ENCODE measurements at places on chromosomes 13 and 19. TPM values are rescaled to one million over a fixed set of nuclear protein-coding genes. Genes with fewer than 3 reads are reported as not detected.

GRCh38 chr13:40102854-40103253 lies 447.4 kb downstream of the COG6 start:
- H3K27ac ChIP-seq: no peak overlapping the region
- H3K27me3 ChIP-seq: no peaks in the 10 kb centered on the region

GRCh38 chr13:48583859-48584311 lies 51.0 kb upstream of the RCBTB2 start:
- H3K27ac ChIP-seq: no peak overlapping the region
- H3K4me3 ChIP-seq: no peak overlapping the region
- no peaks in the 10 kb centered on the region for H3K4me1 ChIP-seq

DNA sequence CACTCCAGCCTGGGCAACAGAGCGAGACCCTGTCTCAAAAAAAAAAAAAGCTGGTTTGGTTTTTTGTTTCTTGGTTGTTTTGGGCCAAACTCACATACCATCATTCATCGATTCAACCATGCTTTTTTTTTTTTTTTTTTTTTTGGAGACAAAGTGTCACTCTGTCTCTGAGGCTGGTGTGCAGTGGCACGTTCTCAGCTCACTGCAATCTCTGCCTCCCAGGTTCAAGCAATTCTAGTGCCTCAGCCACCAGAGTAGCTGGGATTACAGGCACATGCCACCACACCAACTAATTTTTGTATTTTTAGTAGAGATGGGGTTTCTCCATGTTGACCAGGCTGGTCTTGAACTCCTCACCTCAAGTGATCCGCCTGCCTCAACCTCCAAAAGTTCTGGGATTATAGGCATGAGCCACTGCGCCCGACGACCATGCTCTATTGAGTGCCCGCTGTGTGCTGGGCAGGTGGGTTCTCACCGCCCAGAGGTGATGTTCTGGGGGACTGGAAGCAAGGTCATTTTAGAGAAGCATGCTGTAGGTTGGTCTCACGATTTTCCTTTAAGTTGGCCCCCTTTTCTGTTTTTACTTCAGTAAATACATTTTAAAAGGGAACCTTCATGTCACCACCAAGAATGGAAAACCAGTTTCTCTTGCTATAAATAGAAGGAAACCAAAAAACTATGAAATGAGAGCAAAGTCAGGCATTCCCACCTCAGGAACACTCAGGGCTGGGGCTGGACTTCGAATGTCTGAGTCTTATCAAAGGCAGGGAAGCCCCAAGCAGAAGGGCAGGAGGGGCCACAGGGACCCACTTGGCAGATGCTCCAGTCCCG lies 8.3 kb upstream of the JUND start:
- no peak overlapping the region for H3K4me3 ChIP-seq
- no peak overlapping the region for H3K27ac ChIP-seq
- H3K27me3 ChIP-seq: no peaks in the 10 kb centered on the region
- H3K4me1 ChIP-seq: no peaks in the 10 kb centered on the region
- DNase-seq: no peak

DNA sequence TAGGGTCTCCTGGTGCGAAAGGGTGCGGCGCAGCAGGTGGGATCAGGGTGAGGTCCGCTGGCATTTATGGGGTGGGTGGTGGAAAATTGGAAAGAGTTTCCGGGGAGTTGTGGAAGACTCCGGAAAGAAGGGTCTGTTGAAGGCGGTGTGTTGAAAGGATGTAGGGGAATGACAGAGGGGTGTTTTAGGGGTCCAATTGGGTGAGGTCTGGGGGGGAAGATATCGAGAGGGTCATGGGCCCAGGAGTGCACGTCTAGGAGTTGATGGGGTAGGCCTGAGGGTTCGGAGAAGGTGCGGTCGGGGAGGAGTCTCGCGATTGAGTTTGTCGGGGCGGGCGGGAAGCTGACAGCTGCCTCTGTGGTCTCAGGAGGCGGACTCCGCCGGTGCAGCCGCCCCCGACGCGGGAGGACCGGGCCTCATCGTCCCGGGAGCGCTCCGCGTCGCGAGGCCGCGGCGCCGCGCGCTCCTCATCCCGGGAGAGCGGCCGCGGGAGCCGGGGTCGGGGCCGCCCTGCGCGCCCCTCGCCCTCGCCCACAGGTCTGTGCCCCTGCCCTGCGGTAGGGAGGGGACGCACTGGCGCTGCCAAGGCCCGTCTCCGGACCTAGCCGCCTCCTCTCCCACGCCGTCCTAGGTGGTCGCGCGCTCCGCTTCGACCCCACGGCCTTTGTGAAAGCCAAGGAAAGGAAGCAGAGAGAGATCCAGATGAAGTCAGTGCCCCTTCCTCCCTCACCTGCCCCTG lies 7.0 kb downstream of the PGLYRP1 start:
- DNase-seq: peak; percentile 34
- H3K4me1 ChIP-seq: no peaks in the 10 kb centered on the region
- no peaks in the 10 kb centered on the region for H3K36me3 ChIP-seq
- peaks cover 11% of the 10 kb centered on the region for H3K27me3 ChIP-seq
- no peak overlapping the region for H3K27ac ChIP-seq

DNA sequence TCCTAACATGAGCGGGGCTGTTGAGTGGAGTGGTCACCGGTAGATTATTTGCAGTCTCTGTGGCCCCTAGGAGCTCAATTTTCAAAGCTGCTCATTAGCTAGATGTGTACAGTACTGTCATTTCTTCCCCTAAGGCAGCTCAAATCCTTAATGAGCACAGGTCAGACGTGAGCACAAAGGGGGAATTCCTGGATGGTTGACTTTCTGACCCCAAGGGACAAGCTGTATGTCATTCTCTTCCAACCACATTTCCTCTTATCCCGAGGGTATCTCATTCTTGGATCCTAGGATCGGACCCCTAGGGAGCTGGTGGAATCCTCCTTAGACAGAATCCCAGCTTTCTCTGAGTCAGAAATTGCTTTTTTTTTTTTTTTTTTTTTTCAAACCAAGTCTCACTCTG lies 5.7 kb upstream of the OR7G3 start:
- no peaks in the 10 kb centered on the region for H3K4me1 ChIP-seq
- no peak for DNase-seq
- no peaks in the 10 kb centered on the region for H3K36me3 ChIP-seq
- H3K4me3 ChIP-seq: no peak overlapping the region

DNA sequence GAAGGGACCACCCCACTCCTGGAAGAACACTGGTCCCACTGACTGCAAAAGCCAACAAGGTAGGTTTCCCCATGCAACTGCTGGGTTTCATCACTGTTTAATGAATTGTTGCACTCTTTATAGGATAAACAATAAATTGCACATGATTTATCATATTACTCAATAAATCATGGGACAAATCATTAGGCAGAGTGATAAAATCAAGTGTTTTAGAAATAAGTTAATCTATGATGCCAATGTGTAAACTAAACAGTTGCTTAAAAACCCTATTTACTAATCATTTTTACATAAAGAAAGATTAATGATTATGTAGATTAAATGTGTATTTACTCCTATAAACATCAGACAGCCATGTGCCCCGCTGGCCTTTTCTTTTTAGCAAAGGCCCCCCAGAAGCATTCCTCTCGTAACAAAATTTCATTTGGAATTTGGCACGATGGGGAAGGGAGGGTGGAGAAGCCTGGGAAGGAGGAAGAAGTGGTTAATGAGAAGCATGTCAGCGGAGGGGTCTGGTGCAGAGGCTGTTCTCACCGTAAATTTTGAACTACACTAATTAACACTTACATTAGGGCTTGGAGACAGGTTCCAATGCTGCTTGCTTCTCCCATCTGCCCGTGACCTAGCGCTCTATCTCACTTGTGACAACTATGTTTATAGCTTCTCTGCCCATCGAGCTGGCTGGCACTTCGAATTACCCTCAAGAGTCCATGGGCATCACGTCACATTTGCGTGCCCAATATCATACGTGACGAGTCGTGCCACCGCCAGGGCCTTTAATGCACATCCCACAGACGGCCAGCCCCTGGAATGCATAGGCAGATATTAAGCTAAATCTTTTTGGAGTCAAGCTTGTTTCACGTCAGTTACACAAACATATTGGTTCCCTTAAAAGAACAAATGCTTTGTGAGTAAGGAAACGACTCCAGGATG lies 357.7 kb upstream of the TSHZ3 start:
- H3K36me3 ChIP-seq: no peaks in the 10 kb centered on the region
- H3K4me1 ChIP-seq: no peaks in the 10 kb centered on the region
- H3K4me3 ChIP-seq: no peak overlapping the region
- H3K27me3 ChIP-seq: no peaks in the 10 kb centered on the region
- DNase-seq: no peak

DNA sequence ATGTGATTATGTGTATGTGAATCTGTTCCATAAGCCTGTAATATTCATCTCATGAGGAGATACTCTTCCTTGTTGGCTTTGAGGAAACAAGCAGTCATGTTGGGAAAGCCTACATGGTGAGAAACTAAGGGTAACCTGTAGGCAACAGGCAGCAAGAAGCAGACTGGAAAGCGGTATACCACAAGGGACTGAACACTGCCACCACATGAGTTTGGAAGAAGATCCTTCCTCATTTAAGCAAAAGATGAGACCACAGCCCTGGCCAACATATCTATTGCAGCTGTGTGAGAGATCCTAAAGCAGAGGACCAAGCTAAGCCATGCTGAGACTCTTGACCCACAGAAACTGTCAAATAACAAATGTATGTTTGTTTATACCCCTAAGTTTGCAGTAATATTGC lies 134.8 kb downstream of the B3GLCT start:
- no peaks in the 10 kb centered on the region for H3K27me3 ChIP-seq
- no peak overlapping the region for H3K4me3 ChIP-seq
- no peaks in the 10 kb centered on the region for H3K4me1 ChIP-seq
- no peak overlapping the region for H3K27ac ChIP-seq
- H3K36me3 ChIP-seq: no peaks in the 10 kb centered on the region

DNA sequence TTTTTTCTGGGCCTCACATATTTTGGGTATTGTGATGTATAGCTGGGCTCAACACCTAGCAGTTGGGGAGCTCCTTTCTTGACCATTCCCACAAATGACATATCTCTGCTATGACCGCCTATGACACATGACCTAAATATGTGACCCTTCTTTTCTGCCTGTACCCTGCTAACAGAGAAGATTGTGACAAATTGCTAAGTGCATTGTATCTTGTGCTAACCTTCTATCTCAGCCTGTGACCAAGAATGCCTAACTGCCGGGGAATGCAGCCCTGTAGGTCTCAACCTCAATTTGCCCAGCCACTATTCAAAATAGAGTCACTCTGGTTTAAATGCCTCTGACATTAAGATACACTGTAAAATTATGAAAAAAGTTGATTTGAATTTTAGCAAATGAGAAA lies 6.8 kb upstream of the ZNF429 start:
- H3K27ac ChIP-seq: no peak overlapping the region
- DNase-seq: no peak
- H3K36me3 ChIP-seq: no peaks in the 10 kb centered on the region
- no peak overlapping the region for H3K4me3 ChIP-seq
- H3K4me1 ChIP-seq: no peaks in the 10 kb centered on the region
- H3K27me3 ChIP-seq: no peaks in the 10 kb centered on the region

- H3K36me3 ChIP-seq: no peaks in the 10 kb centered on the region
- no peaks in the 10 kb centered on the region for H3K27me3 ChIP-seq
- DNase-seq: no peak
- H3K4me1 ChIP-seq: no peaks in the 10 kb centered on the region
These were observed 81.4 kb upstream of the AKAP11 start for GRCh38 chr13:42190529-42190928.

DNA sequence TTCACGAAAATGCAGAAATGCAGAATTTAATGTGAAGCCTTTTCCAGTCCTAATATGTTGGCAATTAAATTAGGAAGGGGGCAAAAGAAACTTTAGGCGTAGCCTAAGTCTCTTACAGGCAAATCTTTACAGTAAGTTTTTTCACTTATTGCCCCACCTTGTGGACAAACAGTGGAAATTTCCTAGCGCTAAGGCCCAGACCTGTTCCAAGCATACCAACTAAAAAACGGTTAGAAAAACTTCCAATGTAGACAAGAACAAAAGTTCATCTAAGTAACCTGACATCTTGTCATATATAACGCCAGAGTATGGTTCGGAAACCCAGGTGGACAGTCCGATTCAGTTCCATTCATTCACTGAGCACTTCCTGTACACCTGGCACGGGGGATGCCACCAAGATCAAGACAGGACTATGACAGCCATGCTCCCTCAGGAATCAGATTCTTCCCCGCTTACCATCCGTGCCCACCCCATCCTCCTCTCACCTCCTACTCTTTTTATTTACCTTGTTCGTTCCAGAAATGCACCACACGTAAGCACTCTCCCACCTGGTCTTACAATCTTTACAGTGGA lies 4.9 kb downstream of the ZAR1L start:
- no peaks in the 10 kb centered on the region for H3K4me1 ChIP-seq
- peak overlapping the region; percentile 20 for H3K27ac ChIP-seq
- no peak for DNase-seq
- H3K27me3 ChIP-seq: no peaks in the 10 kb centered on the region

DNA sequence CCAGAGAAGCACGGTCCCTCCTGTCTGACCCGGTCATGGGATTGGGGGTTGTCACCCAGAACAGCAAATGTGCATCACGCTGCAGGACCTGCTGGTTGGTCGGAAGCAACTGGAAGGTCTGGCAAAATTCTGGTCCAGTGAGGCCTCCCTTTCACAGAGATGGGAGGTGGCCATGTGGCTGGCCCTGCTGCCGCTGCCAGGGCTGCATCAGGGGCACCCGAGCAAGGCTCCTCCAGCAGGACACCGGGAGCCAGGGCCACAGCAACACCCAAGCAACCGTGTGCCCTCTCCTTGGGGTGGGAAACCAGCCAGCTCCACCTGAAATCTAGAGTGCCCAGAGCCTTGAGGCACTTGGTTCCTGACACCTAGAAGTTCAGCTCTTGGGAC lies 11.5 kb upstream of the GAS6 start:
- H3K4me1 ChIP-seq: no peaks in the 10 kb centered on the region
- no peaks in the 10 kb centered on the region for H3K36me3 ChIP-seq
- H3K4me3 ChIP-seq: no peak overlapping the region
- no peak for DNase-seq
- no peak overlapping the region for H3K27ac ChIP-seq

DNA sequence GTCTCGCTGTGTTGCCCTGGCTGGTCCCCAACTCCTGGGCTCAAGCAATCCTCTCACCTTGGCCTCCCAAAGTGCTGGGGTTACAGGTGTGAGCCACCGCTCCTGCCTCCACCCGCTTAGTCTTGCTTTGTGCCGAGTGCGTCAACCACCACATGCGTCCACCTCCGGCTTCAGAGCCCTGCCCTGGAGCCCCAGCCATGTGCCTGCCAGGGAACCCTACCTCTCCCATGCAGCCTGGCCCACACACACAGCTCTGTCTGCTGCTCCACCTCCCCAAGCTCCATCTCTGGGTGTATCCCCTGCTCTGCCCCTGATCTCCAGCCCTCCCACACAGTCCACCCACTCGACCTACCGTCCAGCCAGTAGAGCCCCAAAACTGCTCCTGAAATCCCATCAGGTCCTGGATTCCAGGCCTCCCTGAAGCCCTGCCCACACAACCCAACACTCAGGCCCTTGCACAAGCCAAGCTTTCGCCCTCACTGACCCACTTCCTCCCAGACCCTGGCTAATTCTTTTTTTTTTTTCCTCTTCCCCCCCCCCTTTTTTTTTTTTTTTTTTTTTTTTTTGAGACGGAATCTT lies 9.6 kb downstream of the CYP2F1 start:
- DNase-seq: no peak
- H3K27ac ChIP-seq: no peak overlapping the region
- H3K36me3 ChIP-seq: no peaks in the 10 kb centered on the region
- no peak overlapping the region for H3K4me3 ChIP-seq

- peaks cover 21% of the 10 kb centered on the region for H3K36me3 ChIP-seq
- no peaks in the 10 kb centered on the region for H3K27me3 ChIP-seq
- no peak overlapping the region for H3K4me3 ChIP-seq
- no peak overlapping the region for H3K27ac ChIP-seq
- no peaks in the 10 kb centered on the region for H3K4me1 ChIP-seq
These were observed 99.5 kb downstream of the ZC3H13 start for GRCh38 chr13:45953082-45953481.

The SYNGR4 gene
- total RNA-seq: not detected

The BEST2 gene
- total RNA-seq: not detected

The ZNF600 gene
- total RNA-seq: 4.3 TPM

The LYPD5 gene
- total RNA-seq: 0.87 TPM

The DOCK6 gene
- 45.9 TPM for total RNA-seq

The S1PR4 gene
- total RNA-seq: 2.2 TPM

The SIGLEC9 gene
- total RNA-seq: 4.5 TPM

The CEACAM1 gene
- total RNA-seq: 64.6 TPM

The SLC10A2 gene
- total RNA-seq: not detected
